K562 (cell line): ENCODE measurements at places on chromosomes 7 and 10. TPM values are rescaled to one million over a fixed set of nuclear protein-coding genes. Genes with fewer than 3 reads are reported as not detected.

Gene JAZF1
- total RNA-seq, result 0.20 and 0.64 TPM in 2 replicates

Gene GPNMB
- total RNA-seq, result 0.20 and 0.54 TPM in 2 replicates

Gene OR6V1
- total RNA-seq, result not detected in 2 replicates

Gene EPO
- total RNA-seq, result not detected in 2 replicates

Gene VCL
- total RNA-seq, result 180 and 186 TPM in 2 replicates

- no peaks in the 10 kb centered on the region for H3K4me1 ChIP-seq
- H3K36me3 ChIP-seq, result no peaks in the 10 kb centered on the region
- H3K27ac ChIP-seq, result no peak overlapping the region
- H3K27me3 ChIP-seq, result peaks cover 62% of the 10 kb centered on the region
Observed at GRCh38 chr10:124025660-124026588, 67.5 kb downstream of the CHST15 start.

DNA sequence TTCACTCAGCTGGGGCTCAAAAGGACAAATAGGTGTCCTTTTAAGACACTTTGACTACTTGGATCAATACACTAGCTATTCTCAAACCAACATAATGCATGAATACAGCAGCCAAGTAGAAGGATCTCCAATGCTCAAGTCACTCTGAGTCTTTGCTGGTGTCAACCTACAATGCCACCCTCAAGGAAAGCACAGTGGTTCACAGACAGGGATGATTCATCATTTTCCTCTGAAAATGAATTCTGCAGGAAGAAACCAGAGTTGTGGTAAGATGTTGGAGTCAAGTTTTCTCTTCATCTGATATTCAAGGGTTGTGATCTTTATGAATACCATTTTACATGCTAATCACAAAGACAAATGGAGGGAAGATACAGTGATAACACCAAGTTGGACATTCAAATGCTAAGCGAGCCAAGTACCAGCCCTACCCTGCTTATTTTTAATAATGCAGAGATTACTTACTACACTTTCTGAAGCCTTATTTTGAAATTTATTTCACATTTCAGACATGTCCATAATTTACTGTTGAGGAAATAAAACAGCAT lies 143.1 kb upstream of the FGFR2 start:
- no peak overlapping the region for H3K4me3 ChIP-seq
- DNase-seq, result no peak
- no peaks in the 10 kb centered on the region; the same call in 1 of the 3 replicates for H3K27me3 ChIP-seq
- no peak overlapping the region for H3K27ac ChIP-seq

DNA sequence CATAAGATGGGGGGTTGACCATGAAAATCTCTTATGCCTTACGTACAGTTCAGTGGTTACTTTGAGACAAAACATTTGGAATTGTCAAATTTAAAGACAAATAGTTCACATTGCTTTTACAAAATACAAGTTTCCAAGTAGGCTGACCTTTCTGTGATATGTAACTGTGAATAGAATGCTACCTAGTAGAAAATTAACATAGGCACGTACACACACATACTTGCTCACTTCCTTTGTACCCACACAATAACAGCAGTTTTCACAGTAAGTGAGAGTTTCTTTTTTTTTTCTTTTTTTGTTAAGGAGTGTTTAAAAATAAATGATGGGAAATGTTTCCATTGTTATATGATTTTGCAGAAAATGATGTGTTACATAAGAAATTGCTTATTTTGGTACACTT lies 53.3 kb upstream of the SP8 start:
- H3K27ac ChIP-seq, result no peak overlapping the region
- no peak for DNase-seq

- no peaks in the 10 kb centered on the region for H3K4me1 ChIP-seq
- H3K36me3 ChIP-seq, result peaks cover 26% of the 10 kb centered on the region
- H3K27me3 ChIP-seq, result no peaks in the 10 kb centered on the region
- no peak overlapping the region for H3K4me3 ChIP-seq
- DNase-seq, result no peak
- no peak overlapping the region for H3K27ac ChIP-seq
Observed at GRCh38 chr7:77786741-77787140, 11.5 kb downstream of the TMEM60 start.

DNA sequence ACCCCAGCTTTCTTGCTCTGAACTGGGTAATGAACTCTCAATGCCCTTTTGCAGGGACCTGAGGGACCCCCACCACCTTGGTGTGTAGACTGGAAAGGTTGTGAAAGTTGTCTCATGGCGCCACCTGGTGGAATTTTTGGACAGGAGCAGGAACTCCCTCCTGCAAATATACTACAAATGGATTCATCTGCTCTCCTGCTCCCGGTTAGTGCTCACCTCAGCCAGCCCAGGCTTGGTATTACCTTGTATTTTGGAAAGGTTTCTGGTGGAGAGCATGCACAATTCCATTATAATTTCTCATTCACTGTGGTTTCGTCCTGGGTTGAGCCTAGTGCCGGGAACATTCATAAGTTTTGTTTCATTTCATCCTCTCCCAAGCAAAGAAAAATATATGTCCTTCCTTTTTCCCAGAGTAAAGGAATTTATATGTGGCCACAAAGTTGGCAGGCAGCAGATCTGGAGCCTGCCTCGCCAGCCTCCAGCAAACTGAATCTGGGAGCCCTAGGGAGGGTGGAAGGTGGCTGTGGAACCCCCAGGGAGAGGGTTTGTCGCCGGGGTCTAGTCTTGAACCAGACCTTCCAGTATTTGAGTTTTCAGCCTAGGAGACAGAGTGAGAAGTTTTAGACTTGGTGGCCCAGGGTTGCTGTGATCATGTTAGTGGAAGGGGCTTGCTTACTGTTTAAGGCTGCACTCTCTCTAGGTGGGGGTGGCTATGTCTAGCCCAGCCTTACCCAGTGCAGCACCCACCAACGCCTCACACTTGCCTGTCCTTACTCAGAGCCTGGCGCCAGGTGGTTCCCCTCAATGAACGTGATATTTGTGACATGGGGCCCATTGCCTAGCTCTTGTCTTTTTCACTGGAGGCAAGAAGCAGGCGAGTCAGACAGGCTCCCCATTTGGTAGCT lies 9.5 kb downstream of the FAM241B start:
- no peak overlapping the region for H3K27ac ChIP-seq
- H3K36me3 ChIP-seq, result no peaks in the 10 kb centered on the region
- no peaks in the 10 kb centered on the region for H3K27me3 ChIP-seq
- peak; percentile 63 for DNase-seq
- H3K4me1 ChIP-seq, result peaks cover 3% of the 10 kb centered on the region; the same call in 1 of the 2 replicates
- no peak overlapping the region for H3K4me3 ChIP-seq
